Heart right ventricle (tissue), 16 donors: ENCODE measurements at places on chromosomes 12 and 14.
A peak's percentile ranks its signal among the peaks of the same experiment; 100 is the strongest.

DNA sequence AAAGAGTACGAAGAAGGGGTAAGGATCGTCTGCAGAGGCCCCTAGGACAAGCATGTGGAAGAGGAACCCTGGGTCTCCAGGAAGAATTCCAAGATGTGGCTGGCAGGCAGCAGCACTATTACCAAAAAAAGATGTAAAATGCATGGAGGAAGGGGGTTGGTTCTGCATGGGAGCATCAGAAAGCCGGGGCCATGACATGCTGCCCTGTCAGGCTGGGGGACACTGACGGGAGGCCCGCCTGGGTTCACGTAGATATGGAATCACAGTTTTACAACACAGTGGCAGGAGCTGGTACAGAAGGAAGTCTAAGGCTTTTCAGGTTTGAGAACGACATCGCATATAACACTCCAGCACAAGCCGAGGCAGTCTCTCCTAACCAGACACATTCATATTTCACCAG is 150.0 kb upstream of the GSC start:
- peaks cover 5% of the 10 kb centered on the region for H3K27me3 ChIP-seq
- no peaks in the 10 kb centered on the region for H3K4me1 ChIP-seq
- no peaks in the 10 kb centered on the region for H3K36me3 ChIP-seq
- no peak overlapping the region for H3K27ac ChIP-seq
- H3K4me3 ChIP-seq: no peak overlapping the region
- no peak for DNase-seq

- no peaks in the 10 kb centered on the region for H3K36me3 ChIP-seq
- H3K4me1 ChIP-seq: peaks cover 58% of the 10 kb centered on the region
- peak overlapping the region; percentile 96 for H3K27ac ChIP-seq
- DNase-seq: no peak
- H3K27me3 ChIP-seq: no peaks in the 10 kb centered on the region
- peak overlapping the region; percentile 65 for H3K4me3 ChIP-seq
Measured at GRCh38 chr14:21102521-21103410, 1.9 kb downstream of the TMEM253 start.

- H3K36me3 ChIP-seq: no peaks in the 10 kb centered on the region
- no peak overlapping the region for H3K27ac ChIP-seq
- no peak overlapping the region for H3K4me3 ChIP-seq
- H3K27me3 ChIP-seq: peaks cover 14% of the 10 kb centered on the region
- no peak for DNase-seq
Measured at GRCh38 chr12:132477703-132478432, 12.1 kb upstream of the FBRSL1 start.

GRCh38 chr12:56334490-56334793 is 642 bp upstream of the PAN2 start:
- DNase-seq: no peak
- H3K36me3 ChIP-seq: no peaks in the 10 kb centered on the region
- H3K27ac ChIP-seq: peak overlapping the region; percentile 95

- no peak overlapping the region for H3K4me3 ChIP-seq
- H3K4me1 ChIP-seq: no peaks in the 10 kb centered on the region
- no peaks in the 10 kb centered on the region for H3K36me3 ChIP-seq
- DNase-seq: no peak
Measured at GRCh38 chr12:106722837-106723236, 51.6 kb upstream of the RIC8B start.

DNA sequence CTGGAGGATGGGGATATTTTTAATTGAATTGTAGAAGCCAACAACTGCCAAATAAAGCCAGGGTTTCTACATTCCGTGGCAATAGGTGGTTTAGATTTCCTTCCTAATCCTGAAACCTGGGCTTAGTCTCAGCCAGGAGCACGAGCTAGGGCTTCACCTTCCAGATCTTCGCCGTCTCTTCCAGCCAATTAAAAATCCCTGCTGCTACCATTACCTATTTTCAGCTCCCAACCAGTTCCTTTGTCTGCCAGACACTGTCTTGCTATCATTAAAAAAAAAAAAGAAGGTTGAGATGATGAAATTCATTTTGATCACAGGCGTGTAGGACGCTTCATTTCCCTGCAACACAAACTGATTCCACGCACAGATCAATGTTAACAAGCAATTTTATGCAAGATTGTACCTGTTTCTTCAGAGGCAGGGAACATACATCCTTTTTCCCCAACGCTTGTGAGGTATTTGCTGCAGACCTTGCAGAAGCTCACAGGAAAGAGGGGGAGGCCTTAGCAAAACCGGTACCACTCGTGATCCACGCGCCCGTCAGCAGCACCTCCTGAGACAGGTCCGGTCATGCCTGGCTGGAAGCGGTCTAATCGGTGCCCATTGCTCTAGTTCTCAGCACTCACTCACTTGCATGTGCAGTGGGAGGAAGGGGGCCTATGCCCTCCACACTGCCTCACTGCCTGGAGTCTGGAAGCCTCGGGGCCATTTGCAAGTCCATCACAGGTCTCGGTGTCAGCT is 65.1 kb downstream of the SLC6A12 start:
- H3K27ac ChIP-seq: no peak overlapping the region
- no peaks in the 10 kb centered on the region for H3K36me3 ChIP-seq
- H3K4me3 ChIP-seq: no peak overlapping the region
- H3K4me1 ChIP-seq: no peaks in the 10 kb centered on the region

GRCh38 chr14:92927349-92928257 is 4.7 kb downstream of the CHGA start:
- H3K27ac ChIP-seq: no peak overlapping the region
- H3K36me3 ChIP-seq: no peaks in the 10 kb centered on the region
- no peak overlapping the region for H3K4me3 ChIP-seq
- peaks cover 5% of the 10 kb centered on the region for H3K4me1 ChIP-seq
- peaks cover 21% of the 10 kb centered on the region for H3K27me3 ChIP-seq
- DNase-seq: no peak

- H3K27ac ChIP-seq: no peak overlapping the region
- H3K36me3 ChIP-seq: no peaks in the 10 kb centered on the region
- no peak overlapping the region for H3K4me3 ChIP-seq
- DNase-seq: no peak
- H3K27me3 ChIP-seq: no peaks in the 10 kb centered on the region
- H3K4me1 ChIP-seq: no peaks in the 10 kb centered on the region
Measured at GRCh38 chr14:92223025-92223424, 99.9 kb upstream of the SLC24A4 start.

GRCh38 chr12:46224386-46224785 is 44.5 kb downstream of the SLC38A1 start:
- H3K27me3 ChIP-seq: no peaks in the 10 kb centered on the region
- H3K4me1 ChIP-seq: peaks cover 43% of the 10 kb centered on the region
- H3K27ac ChIP-seq: no peak overlapping the region
- no peak for DNase-seq

GRCh38 chr14:33343016-33343415 is 404.3 kb downstream of the NPAS3 start:
- H3K4me1 ChIP-seq: no peaks in the 10 kb centered on the region
- no peaks in the 10 kb centered on the region for H3K27me3 ChIP-seq
- no peaks in the 10 kb centered on the region for H3K36me3 ChIP-seq
- no peak for DNase-seq

DNA sequence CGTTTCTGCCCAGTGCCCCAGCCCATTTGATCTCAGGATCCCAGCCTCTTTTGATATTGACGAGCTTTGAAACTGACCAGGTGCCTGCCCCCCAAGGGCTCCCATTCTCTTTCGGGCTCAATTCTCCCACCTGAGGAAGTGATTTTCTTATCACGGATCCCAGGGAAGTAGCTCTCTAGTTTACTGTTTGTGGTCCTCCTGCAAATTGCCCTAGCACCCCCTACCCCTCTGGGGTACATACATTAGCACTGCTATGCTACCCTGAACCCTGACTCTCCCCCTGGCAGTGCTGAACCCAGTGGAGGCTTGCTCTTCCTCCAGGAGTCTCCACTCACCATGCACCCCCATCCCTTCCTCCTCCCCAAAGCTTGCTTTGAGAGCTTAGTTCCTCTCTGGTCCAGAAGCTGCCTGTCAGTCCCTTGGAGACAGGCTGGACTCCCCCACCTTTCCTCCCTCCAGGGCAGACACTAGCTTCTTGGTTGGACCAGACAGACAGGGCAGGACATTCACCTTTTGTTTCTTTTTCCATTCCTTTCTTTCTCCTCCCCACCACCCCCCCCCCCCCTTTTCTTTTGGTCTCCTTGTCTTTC is 4.4 kb upstream of the TBX3 start:
- no peaks in the 10 kb centered on the region for H3K36me3 ChIP-seq
- no peak overlapping the region for H3K27ac ChIP-seq
- H3K4me3 ChIP-seq: no peak overlapping the region
- peaks cover 23% of the 10 kb centered on the region for H3K27me3 ChIP-seq
- H3K4me1 ChIP-seq: peaks cover 30% of the 10 kb centered on the region

- no peak for DNase-seq
- H3K4me1 ChIP-seq: no peaks in the 10 kb centered on the region
- H3K4me3 ChIP-seq: no peak overlapping the region
- H3K27me3 ChIP-seq: no peaks in the 10 kb centered on the region
Measured at GRCh38 chr14:50635141-50635540, 33.0 kb downstream of the SAV1 start.

DNA sequence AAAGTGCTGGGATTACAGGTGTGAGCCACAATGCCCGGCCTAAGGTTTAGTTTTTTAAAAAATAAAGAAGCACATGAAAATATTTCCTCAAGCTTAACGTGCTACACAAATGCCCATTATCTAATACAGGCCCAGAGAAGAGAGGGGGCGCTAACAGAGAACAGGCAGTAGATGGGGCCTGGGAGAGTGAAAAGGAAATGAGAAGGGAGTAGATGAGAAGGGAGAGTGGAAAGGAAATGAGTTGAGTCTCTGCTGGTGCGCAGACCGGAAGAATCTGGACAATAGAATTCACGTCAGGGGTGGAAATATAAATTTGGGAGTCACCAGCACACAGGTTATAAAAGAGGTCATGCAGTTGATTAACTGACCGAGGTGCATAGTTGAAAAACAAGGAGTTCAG is 10.7 kb downstream of the PXN start:
- peaks cover 29% of the 10 kb centered on the region for H3K36me3 ChIP-seq
- DNase-seq: peak; percentile 59
- no peak overlapping the region for H3K4me3 ChIP-seq
- peaks cover 100% of the 10 kb centered on the region for H3K4me1 ChIP-seq
- peak overlapping the region; percentile 75 for H3K27ac ChIP-seq

GRCh38 chr12:71725011-71725410 is 29.7 kb upstream of the RAB21 start:
- H3K36me3 ChIP-seq: no peaks in the 10 kb centered on the region
- H3K27ac ChIP-seq: no peak overlapping the region
- H3K27me3 ChIP-seq: no peaks in the 10 kb centered on the region
- H3K4me3 ChIP-seq: no peak overlapping the region
- no peaks in the 10 kb centered on the region for H3K4me1 ChIP-seq

DNA sequence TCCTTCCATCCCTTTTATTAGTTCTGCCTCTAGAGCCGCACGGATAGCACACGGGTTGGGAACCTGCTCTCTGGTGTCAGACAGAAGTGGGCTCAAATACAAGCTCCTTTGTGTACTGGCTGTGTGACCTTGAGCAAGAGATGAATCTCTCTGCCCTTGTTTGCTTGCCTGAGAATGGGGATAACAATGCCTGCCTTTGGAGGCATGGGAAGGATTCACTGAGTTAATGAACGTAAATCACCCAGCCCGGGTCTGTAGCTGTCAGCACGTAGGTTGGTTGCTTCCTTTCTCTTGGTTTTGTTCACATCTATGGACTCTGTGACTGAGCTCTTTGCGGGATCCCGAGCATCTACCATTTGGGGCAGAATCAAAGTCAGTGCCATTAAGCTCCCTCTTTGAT is 79.3 kb upstream of the NRXN3 start:
- no peaks in the 10 kb centered on the region for H3K36me3 ChIP-seq

DNA sequence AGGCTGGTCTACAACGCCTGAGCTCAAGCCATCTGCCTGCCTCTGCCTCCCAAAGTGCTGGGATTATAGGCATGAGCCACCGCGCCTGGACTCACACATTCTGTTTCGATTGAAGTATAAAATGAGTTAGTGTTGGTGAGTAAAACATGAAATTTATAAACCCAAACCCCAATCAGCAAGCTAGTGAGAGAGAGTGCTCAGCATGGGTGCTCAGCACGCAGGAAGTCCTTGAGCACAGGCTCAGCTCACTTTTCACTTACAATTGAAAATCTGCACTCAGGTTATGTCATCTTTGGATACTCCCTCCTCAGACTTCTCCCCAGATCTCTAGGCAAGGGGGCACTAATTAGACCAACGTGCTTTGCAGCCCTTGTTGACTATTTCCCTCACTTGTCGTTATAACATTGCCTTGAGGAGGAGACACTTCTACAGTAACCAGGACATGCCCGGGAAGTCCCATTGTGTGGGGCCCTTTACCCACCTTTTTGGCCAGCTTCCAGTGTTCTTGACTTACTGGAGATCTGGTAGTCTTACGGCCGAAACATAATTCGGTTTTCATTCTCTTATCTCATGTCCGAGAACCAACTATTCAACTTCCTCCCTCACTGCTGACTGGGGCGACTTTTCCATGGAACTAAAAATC is 68.5 kb upstream of the AMN1 start:
- no peaks in the 10 kb centered on the region for H3K4me1 ChIP-seq
- no peaks in the 10 kb centered on the region for H3K36me3 ChIP-seq
- no peak overlapping the region for H3K27ac ChIP-seq
- no peaks in the 10 kb centered on the region for H3K27me3 ChIP-seq
- no peak overlapping the region for H3K4me3 ChIP-seq
- DNase-seq: no peak

DNA sequence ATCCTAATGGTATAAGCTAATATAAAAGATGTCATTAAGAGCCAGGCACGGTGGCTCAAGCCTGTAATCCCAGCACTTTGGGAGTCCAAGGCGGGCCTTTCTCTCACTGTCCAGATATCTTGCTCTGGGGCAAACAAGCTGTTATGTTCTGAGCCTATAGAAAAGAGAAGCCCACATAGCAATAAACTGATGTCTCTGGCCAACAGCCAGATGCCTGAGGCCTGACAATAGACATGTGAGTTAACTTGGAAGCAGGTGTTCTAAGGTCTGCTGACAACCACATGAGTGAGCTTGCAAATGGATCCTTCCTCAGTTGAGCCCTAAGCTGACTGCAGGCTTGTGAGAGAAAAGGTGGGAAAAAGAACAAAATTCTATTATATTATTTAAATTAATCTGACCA is 25.0 kb downstream of the YAF2 start:
- H3K4me1 ChIP-seq: peaks cover 34% of the 10 kb centered on the region
- no peaks in the 10 kb centered on the region for H3K27me3 ChIP-seq
- no peak overlapping the region for H3K27ac ChIP-seq
- H3K36me3 ChIP-seq: no peaks in the 10 kb centered on the region

DNA sequence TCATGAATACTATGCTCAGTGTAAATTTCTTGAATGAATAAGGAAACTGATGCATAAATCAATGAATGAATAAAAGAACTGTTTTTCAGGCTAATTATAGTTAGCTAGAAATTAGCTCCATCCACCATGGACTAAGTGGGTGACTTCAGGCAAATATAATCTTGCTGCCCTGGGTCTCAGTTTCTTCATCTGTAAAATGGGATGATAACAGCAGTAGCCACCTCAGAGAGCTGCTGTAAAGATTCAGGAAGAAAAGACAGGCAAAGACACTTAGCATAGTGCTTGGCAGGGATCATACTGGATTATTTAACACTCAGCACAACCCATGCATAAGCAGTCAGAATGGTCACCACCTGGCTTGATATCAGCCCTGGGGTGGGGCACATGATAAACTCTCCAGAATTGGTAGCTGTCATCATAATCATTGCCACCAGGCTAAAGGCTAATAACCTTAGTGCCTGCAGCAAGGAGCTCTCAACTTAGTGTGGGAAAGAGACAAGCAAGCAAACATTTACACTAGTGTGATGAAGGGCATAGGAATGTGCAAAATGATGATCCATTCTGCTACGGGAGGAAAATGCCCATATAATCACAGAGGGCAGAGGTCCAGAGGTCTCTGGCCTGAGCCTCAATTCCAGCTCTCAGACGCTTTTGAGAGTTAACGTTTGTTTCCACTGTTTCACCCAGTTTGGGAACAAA is 234.7 kb upstream of the TBX3 start:
- no peak overlapping the region for H3K4me3 ChIP-seq
- no peak for DNase-seq
- H3K36me3 ChIP-seq: no peaks in the 10 kb centered on the region
- no peaks in the 10 kb centered on the region for H3K27me3 ChIP-seq
- no peak overlapping the region for H3K27ac ChIP-seq
- peaks cover 7% of the 10 kb centered on the region for H3K4me1 ChIP-seq
